Activated CD4-positive, alpha-beta T cell treated with anti-CD3 and anti-CD28 coated beads, Interleukin-2, amount 50 U/mL, for 48 hours (primary cell): ENCODE measurements at places on chromosomes 12 and 14.

GRCh38 chr14:43539210-43539609 lies 967.9 kb downstream of the FSCB start:
- no peak for DNase-seq

- no peak for DNase-seq
These were observed 115.9 kb downstream of the GPHN start for GRCh38 chr14:66623838-66624237.

- no peak for DNase-seq
These were observed 150.9 kb upstream of the SLC16A7 start for GRCh38 chr12:59444932-59445331.

DNA sequence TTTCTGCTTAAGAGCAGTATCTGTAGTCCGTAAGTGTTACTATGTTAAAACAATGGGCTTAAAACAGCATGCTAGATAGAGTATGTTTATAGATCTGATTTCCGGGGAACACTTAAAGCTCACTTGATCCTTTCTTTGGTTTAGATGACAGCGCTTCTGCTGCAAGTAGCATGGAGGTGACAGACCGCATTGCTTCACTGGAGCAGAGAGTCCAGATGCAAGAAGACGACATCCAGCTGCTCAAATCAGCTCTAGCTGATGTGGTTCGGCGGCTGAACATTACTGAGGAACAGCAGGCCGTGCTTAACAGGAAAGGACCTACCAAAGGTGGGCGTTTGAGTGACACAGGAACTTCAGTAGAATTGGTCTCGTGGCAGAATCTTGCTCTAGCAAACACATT lies 57.5 kb downstream of the EML1 start:
- DNase-seq = no peak

DNA sequence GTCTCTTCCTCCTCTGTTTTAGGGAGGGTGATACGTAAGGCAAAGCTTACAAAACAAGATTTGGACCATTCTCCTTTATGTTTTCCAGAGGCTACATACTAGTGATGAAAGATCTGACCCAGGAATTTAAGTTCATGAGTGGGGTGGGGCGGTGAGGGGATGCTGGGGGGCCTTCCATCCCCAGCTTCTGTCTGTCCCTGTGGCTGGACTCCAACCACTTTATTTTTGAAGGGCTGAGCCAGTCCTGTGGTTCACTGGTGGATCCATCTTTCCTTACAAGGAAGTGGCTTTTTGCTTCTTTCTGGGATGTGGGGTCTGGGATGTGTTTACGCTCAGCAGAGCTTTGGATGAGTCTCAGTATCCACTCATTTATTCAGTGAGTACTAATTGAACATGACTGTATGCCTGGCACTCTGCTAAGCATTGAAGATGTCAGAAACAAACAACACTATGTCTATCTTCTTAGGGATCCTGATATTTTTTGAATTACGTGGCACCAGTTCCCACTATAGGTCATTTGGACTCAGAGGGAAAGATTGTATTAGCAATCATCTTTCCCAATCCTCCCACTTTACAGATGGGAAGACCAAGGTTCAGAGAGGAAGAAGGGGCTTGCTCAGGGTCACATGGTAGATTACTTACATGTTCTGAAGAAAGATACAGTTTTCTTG lies 291.8 kb upstream of the TBX3 start:
- no peak for DNase-seq

GRCh38 chr12:31234955-31235867 lies 90.7 kb downstream of the SINHCAF start:
- no peak for DNase-seq

DNA sequence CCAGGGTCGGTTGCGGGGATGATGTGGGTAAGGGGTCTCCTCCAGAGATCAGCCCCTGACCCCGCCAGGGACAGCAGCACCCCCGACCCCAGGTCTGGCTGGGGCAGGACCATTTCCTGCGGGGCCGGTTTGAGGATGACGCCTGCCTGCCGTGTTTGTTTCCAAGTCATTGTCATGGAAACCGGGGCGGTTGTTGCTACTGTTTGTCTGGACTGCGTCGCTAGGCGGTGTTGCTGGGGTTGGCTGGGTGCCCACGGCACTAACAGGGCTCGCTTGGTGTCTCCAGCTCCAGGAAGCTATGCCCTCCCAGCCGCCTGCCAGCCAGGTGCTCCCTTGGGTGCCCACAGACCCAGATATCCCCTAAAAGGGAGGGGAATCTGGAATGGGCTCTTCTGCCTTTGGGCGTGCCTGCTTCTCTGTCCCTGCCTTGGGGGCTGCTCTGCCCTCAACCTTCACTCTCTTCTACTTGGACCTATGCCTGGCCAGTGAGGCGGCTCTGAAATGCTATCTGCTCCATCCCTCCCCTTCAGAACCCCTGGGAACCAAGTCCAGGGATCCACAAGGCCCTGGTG lies 4.7 kb upstream of the CRIP1 start:
- DNase-seq = peak; percentile 93

DNA sequence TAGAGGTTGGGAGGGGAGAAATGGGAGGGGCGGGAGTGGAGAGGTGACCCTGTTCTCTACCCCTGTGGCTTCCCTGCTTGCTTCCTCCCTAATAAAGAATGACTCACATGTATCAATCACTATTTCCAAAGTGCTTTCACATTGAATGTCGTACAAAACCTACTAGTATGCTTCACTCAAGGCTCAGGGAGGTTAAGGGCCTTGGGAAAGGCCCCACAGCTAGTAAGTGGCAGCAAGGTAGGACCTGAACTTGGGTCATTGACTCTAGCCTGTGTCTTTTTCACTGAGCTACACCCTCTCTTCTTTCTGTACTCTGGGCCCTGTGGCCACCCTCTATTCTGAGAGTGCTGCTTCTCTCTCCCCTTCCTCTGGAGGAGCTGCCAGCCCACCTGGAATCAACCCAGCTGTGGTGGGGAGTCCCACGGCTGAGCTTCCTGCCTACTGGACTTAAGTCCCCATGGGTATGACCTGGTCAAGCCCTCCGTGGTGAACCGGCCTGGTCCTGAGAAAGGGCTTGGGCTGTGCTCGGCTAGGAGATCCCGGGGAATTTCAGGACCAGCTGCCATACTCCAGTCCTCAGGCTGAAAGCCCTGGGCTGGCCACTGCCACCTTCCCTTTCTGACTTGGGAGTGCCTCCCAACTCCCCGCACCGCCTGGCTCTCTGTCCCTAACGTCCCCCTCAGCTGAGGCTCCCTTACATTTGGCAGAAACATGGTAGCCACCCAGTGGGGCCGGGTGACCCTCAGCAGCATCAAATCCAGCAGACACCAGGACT lies 13.0 kb downstream of the SLC48A1 start:
- no peak for DNase-seq

DNA sequence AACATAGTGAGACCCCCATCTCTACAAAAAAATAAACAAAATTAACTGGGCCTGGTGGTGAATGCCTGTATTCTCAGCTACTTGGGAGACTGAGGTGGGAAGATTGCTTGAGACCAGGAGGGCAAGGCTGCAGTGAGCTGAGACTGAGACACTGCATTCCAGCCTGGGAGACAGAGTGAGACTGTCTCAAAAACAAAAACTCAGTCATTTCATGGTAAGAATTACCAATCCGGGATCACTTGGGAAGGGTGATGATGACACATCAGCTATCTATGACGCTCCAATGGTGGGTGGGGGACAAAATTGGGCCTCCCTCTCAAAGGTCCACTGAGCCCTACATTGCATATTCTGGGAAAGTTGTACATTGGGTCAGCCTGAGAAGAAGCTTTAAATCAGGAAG lies 47.7 kb downstream of the SERPINA3 start:
- DNase-seq = no peak

GRCh38 chr12:40078266-40078665 lies 27.6 kb downstream of the SLC2A13 start:
- no peak for DNase-seq
